ENCODE measurements at places on chromosomes 1 and 21. TPM values are rescaled to one million over a fixed set of nuclear protein-coding genes. Genes with fewer than 3 reads are reported as not detected.

GRCh38 chr1:108142773-108143394 is 57.3 kb downstream of the SLC25A24 start:
- no peak for DNase-seq

- no peak for DNase-seq
These were observed 65.4 kb downstream of the UBIAD1 start for GRCh38 chr1:11338284-11338924.

GRCh38 chr1:18229625-18230024 is 122.0 kb downstream of the IGSF21 start:
- DNase-seq, result no peak

S100A7 gene
- total RNA-seq, result not detected

NECAP2 gene
- 53.4 TPM for total RNA-seq

DNA sequence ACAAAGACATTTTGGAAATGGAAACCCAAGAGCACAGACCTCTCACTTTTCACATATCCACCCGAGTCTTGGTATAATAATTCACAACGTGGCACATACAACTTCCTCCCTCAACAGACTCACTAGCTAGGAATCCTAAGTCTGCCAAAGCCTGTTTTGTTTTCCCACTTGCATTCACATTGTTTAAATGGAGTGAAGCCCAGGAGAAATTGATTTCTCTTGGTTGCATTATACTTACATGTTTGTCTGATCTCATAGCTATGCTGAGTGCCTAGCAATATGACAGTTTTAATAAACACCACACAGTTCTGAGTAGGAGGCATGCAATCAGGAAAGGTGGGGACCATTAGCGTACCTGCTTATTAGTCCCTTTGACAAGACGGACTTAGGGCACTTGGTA is 348.6 kb upstream of the ADGRL4 start:
- no peak for DNase-seq

DNA sequence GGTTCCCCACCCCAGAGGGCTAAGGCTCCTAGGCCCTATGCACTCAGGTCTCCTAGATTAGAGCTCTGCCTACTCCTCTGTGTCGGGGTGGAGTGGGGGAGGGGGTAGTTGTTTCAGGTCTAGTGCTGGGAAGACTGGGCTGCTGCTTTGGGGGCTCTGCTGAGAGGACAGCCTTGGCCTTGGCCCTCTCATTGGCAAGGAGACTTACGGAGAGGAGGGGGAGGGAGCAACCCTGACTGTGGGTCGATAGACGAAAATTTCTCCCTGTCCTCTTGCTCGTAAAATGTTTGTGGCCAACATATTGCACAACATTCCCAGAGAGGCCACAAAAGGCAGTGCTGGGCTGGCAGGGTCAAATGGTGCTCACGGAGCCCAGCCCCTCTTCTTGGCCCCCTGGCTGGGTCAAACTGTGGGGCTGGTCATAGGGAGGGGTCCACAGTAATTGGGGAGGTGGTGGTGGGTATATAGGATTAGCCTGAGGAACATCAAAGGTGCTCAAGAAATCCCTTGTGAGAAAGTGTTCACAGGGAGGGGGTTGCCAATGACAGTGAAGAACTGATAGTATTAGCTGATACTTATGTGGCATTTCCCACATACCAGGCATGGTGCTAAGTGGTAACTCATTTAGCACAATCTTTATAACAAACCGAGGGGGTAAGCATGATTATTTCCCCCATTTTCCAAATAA is 8.5 kb upstream of the DMBX1 start:
- peak; percentile 36 for DNase-seq

- no peak for DNase-seq
These were observed 29.8 kb upstream of the KIAA0040 start for GRCh38 chr1:175222296-175222938.

DNA sequence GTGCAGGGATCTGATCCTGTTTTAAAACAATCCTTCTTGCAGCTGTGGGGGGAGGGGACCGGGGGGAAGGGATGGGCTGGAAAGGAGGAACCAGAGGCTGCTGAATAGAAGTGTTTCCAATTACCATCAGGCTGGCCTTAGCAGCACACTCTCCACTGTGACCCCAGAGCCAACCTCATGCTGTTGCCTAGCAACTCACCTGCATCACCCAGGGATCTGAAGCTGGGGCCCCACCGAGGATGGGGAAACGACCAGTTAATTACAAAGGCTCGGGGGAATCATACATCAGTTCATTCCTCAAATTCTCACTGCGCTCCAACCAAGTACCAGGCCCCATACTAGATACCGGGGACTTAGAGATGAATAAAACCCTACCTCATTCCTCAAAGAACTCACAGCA is 11.9 kb upstream of the GPX7 start:
- no peak for DNase-seq

GRCh38 chr1:170562646-170563338 is 30.8 kb downstream of the GORAB start:
- DNase-seq, result no peak

GRCh38 chr1:212873518-212873917 is 15.4 kb downstream of the FLVCR1 start:
- DNase-seq, result no peak

SLC44A3 gene
- total RNA-seq, result 2.2 TPM

LAMC1 gene
- 453 TPM for total RNA-seq

DNA sequence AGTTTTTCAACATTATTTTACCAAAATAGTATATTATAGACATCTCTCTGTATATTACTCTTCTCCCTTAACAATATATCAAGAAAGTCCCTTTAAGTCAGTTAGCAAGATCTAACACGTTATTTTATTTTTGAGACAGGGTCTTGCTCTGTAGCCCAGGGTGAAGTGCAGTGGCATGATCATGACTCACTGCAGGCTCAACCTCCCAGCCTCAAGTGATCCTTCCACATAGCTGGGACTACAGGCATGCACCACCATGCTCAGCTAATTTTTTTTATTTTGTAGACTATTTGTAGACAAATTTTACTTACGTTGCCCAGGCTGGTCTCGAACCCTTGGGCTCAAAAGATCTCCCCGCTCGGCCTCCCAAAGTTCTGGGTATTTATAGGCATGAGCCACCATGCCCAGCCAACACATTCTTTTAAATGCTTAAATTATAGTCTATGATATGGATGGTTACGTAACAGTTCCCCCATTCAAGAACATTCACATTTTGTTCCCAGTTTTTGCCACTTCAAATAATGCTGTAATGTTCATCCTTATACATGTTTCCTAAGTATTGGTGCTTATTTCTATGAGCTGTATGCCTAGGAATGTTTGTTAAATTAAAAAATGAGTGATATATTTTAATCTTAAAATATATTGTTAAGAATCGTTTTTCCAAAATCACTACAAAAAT is 70.4 kb downstream of the TUT4 start:
- no peak for DNase-seq

CRYAA gene
- not detected for total RNA-seq

- no peak for DNase-seq
These were observed 7.2 kb upstream of the BCL10 start for GRCh38 chr1:85283475-85284199.

AADACL3 gene
- not detected for total RNA-seq

CD53 gene
- total RNA-seq, result not detected

- no peak for DNase-seq
These were observed 658.9 kb downstream of the NPHP4 start for GRCh38 chr1:5333291-5333690.

- DNase-seq, result no peak
These were observed 41.1 kb downstream of the KCNJ6 start for GRCh38 chr21:37874904-37875780.

ALG14 gene
- total RNA-seq, result 10.9 TPM

HES3 gene
- total RNA-seq, result not detected

DNA sequence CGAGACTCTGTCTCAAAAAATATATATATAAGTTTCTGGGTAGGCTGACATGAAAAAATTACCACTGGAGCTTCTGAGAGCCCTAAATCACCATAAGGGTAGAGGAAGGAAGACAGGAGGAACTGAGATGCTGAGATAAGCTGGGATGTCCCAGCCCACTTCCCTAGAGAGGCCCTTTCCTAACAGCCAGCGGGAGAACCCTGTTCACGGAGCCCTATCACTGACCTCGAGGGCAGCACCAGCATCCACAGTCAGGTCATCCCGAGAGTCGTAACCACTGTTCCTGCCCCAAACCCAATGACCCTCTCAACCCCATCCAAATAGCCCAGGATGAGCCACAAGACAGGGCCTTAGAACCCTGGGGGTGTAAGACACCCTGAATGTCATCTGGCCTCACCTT is 77.5 kb downstream of the CD34 start:
- no peak for DNase-seq

OR2G6 gene
- not detected for total RNA-seq

DNA sequence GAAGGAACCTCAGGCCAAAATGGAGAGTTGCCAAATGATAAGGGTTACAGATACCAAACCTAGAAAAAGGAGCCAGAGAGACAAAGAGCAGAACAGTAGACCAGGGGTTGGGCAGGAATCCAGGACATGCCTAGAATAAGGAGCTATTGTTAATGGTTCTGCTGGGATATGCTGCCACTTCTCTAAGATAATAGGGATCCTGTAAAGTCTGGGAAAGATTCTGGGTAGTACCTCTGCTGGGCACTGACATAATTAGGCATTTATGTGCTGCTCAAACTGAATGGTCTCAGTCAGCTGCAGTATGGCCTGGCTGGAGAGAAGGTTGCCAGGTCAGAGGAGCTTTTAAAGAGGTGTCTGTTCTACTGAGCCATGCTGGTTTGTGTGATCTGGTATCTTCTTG is 19.9 kb upstream of the NRIP1 start:
- no peak for DNase-seq

TUFT1 gene
- total RNA-seq, result 15.2 TPM

DNA sequence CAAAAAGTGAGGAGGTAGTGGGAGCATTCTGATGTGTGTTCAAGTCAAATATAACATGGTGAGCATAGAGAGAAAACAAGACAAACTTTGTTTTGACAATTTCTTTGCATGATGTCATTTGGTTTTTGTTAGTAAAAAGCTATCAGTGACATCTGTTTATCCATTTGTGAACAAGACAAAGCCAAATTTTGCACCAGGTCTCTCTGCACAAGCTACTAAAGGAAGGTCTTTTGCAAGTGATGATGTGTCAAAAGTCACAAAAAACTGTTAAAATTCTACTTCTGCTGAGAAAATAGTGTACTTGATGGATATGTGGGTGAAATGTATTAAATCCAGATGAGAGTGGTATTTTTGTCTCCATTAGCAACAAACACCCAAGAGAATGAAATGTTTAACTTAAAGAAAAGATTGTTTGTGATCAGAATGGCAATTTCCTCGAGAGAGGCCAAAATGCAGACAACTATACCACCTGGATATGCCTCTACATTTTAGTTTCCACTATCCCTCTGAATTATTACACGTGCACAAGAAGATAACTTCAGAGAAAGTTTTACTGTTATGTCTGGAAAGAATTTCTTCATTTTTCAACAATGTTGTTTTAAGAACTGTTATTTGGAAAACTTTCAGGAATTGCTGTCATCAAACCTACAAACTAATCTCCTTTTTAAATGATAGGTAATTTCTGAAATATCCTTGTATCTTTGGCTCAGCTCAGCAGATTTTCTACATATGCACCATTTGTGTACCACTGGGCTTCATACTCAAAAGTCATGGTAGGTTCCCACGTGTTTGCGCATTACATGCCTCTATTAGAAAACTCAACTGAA is 807.4 kb upstream of the ADGRL2 start:
- no peak for DNase-seq

CFHR3 gene
- not detected for total RNA-seq

GRCh38 chr1:192952646-192953045 is 106.5 kb downstream of the UCHL5 start:
- no peak for DNase-seq

CATSPERE gene
- total RNA-seq, result 1.5 TPM

DNA sequence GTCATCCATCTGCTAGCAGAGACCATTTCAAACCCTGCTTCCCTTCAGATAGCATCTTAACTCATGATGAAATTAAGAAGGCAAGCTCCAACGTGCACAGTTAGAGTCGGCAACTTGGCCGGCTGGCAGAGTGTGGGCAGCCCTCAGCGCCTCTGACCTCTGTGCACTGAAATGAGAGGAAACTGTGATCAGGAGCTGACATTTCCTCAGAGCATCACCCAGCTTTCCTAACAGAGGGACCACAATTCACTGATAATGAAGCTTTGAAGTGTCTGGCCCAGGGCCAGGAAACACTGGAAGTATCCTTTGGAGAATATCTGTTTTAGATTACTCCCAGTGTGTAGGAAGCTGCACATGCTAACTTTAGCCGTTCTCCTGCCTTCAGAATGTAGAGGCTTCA is 145.0 kb upstream of the ZC3H11B start:
- DNase-seq, result no peak

GRCh38 chr1:6942990-6943389 is 157.7 kb downstream of the CAMTA1 start:
- DNase-seq, result no peak

GRCh38 chr1:221099747-221100595 is 220.7 kb downstream of the HLX start:
- no peak for DNase-seq

CFAP57 gene
- total RNA-seq, result 0.15 TPM

NTRK1 gene
- not detected for total RNA-seq

GRCh38 chr21:37367703-37368540 is 1.3 kb downstream of the DYRK1A start:
- DNase-seq, result no peak

PROX1 gene
- 0.32 TPM for total RNA-seq

DNA sequence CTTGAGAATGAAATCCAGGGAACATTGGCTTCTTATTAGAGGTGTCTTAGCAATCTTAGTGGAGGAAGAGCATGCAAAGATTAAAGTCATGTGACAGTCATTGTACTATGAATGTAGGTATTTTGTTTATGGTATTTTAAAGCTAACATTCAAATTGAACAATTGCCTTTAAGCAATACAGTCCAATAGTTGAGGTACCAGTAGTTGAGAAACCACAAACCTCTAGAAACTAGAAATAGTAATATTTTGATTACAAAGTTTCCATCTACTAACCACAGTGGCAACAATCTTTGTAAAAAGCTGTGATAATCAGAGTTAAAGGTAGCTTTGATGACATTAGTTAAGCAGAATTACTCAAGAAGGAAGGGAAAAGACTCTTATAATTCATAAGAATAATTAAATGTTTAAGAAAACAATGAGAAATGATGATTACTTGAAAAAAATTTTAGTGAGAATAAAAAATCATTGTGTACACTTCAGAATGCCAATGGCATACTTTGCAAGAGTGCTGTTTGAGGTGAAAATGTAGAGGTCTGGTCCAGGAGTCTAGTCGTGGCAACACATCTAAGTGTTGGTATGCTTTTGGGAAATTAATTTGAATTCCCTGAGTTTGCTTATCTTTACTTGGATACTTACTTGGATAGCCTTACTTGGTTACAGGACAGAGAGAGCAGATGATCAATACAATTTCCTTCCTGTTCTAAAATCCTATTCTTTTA is 104.9 kb upstream of the PTGFR start:
- no peak for DNase-seq

GRCh38 chr21:35072960-35073359 is 23.9 kb upstream of the RUNX1 start:
- DNase-seq, result no peak

DNA sequence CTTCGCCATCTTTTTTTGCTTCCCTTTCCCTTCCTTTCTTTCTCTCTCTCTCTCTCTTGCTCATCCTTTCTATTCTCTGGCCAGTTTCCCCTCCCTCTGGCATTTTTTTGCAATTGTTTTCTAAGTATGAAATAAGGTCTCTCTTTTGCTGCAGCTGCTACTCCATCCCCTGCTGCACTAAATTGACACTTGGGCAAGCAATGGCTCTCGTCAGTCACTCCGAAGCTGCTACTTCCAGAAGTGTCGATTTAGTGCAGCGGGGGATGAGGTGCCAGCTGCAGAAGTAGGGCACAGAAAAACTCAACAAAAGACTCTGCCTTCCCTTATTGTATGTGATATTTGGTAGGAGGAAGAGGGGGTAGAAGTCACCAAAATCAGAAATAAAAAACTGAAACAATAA is 642.3 kb downstream of the RWDD3 start:
- no peak for DNase-seq

All from chondrocyte (in vitro differentiated cells).